ENCODE measurements at places on chromosomes 7 and 10. TPM values are rescaled to one million over a fixed set of nuclear protein-coding genes. Genes with fewer than 3 reads are reported as not detected.

Gene STAMBPL1
- 73.2 TPM for total RNA-seq

Gene NUDT13
- 2.0 TPM for total RNA-seq

Gene ADAM8
- 2.6 TPM for total RNA-seq

Gene KEL
- total RNA-seq, result not detected

Gene MMD2
- not detected for total RNA-seq

Gene PRKRIP1
- total RNA-seq, result 16.4 TPM

Gene NKX1-2
- not detected for total RNA-seq

Gene HMX2
- not detected for total RNA-seq

Gene KLF14
- 0.22 TPM for total RNA-seq

Gene MYO3A
- not detected for total RNA-seq

Gene FRMD4A
- total RNA-seq, result 80.9 TPM

Gene UCMA
- total RNA-seq, result not detected

Gene SYT15B
- total RNA-seq, result 1.3 TPM

Gene NUTM2A
- 0.66 TPM for total RNA-seq

Gene ACBD7
- total RNA-seq, result not detected

Gene SKIDA1
- total RNA-seq, result under 0.01 TPM

Gene TMEM225B
- total RNA-seq, result 0.44 TPM

Gene CPA2
- not detected for total RNA-seq

Gene HECW1
- total RNA-seq, result 3.7 TPM

Gene ABCB8
- total RNA-seq, result 39.4 TPM
